ENCODE measurements at places on chromosomes 12 and 14. TPM values are rescaled to one million over a fixed set of nuclear protein-coding genes. Genes with fewer than 3 reads are reported as not detected.
A peak's percentile ranks its signal among the peaks of the same experiment; 100 is the strongest.

Gene KIF5A
- not detected for total RNA-seq

Gene BRI3BP
- 8.8 TPM for total RNA-seq

Gene SLC17A8
- total RNA-seq: not detected

Gene MUCL1
- total RNA-seq: not detected

Gene MED6
- total RNA-seq: 48.6 TPM

- DNase-seq: peak; percentile 39
These were observed 262.0 kb downstream of the MED13L start for GRCh38 chr12:116015525-116015924.

Gene C12orf42
- total RNA-seq: not detected

Gene ZNF140
- total RNA-seq: 9.8 TPM

Gene CCDC177
- not detected for total RNA-seq

GRCh38 chr12:54173066-54173726 lies 15.6 kb downstream of the SMUG1 start:
- DNase-seq: no peak

DNA sequence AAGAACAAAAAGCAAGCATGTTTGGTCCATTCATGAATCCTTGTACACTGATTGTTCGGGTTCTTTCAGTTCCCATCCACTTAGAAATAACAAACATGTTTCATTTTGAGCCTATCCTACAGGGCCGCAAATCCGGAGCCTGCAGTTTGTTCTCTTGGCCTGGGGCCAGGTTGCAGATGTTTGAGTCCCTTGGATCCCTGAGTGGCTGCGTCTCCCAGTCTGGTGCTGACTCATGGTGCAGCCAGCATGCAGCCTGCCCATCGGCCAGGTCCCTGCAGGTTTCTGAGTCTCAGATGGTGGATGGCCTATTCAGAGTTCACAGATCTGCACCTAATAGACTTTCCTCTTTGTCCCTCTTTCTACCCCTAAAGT lies 1.9 kb upstream of the DYNC1H1 start:
- peak; percentile 90 for DNase-seq

Measured in H4 (cell line).